ENCODE measurements at places on chromosomes 12 and 14.

- DNase-seq: peak; percentile 68
Measured at GRCh38 chr14:28406196-28406595, 360.4 kb upstream of the FOXG1 start.

DNA sequence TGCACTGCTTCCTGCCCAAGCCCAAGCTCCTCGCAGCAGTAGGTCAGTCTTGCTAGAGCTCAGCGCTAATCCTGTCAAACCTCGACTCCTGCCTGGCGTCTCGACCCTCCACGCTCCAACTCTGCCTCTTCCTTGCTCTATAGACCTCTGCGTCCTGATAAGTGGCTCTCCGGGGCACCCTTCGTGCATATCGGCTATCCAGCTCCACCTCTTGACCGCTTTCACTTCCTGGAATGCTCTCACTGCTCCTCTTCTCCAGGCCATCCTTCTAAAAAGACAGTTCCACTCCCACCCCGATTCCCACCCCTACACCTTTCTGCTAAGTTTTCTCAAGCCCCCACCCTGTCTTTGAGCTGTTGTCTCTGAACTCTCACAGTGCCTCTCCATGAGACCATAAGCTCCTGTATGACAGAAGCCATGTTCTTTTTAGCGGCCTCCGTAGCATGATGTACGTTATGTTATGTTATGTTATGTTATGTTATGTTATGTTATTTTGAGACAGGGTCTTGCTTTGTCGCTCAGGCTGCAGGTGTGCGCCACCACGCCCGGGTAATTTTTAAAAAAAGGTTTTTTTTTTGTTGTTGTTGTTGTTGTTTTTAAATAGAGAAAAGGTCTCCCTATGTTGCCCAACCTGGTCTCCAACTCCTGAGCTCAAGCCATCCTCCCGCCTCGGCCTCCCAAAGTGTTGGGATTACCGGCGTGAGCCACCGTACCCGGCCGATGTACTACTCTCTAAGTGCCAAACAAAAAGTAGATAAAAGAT, 601 bp downstream of the COX14 start:
- DNase-seq: no peak

DNA sequence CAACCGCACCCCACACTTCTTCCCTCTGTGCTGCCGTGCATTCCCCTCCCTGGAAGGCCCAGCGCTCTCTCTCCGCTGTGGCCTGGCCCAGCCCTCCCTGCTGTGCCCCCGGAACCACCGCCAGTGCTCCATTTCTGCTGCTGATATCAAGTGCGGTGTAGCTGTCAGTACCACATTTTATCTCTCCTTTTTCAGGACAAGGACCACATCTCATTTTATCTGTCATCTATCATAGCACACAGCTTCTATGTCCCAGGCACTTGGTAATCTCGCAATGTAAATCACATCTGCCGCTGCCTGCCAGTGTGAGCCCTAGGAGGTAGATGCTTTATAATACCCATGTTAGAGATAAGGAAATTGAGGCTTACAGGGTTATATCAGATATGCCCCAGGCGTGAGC, 18.3 kb downstream of the IL31 start:
- DNase-seq: no peak

DNA sequence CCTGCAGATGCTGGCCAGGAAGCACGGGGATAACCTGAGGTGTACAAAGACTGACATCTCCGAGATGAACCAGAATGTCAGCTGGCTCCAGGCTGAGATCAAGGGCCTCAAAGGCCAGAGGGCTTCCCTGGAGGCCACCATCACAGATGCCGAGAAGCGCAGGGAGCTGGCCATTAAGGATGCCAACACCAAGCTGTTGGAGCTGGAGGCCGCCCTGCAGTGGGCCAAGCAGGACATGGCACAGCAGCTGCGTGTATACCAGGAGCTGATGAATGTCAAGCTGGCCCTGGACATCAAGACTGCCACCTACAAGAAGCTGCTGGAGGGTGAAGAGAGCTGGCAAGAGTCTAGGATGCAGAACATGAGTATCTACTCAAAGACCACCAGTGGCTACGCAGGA, 380.0 kb upstream of the USP15 start:
- no peak for DNase-seq

- no peak for DNase-seq
Measured at GRCh38 chr12:68410018-68410660, 78.0 kb upstream of the MDM1 start.

DNA sequence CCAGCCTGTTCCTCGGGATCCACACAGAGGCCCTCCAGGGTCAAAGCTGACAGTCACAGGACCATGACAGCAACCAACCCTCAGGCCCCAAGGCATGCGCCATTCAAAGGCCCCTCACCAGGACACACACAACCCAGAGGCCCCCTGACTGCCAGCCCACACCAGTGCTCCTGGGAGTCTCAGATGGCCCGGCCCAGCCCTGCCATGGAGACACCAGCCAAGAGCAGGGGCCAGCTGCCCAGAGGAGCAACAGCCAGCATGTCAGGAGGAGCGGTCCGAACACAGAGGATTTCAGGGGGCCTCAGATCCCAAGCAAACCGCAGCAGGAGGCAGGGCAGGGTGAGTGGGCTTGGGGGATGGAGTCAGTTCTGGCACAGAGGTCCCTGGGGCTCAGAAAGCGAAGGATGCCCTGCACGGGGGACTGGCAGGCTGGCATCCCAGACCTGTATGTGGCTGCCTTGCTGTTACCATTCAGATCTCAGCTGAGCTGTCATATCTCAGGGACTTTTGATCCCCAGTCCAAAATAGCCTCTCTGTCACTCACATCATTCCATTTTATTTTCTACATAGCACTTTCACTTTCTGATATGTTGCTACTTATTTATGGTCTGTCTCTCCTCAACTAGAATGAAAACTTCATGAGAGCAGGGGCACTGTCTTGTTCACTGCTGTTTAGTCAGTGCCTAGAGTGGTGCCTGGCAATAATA, 4.8 kb downstream of the TMEM229B start:
- no peak for DNase-seq

DNA sequence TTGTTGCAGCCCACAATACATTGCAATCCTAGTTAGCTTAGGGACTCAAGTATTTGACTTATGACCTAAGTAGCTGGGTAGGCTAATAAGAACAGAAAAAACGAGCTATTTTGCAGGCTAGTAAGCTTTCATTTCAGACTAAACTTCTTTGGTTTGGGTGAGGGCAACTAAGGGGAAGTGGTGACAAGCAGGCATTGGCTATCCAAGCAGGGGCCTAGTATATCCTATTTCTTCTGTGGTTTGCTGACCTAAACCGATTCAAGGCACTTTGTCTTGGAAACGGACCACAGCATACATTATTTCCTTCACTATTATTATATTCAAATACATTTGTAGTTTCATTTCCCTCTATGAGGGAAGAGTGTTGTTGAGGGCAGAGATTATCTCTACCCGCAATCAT, 21.6 kb upstream of the SLC5A8 start:
- no peak for DNase-seq

GRCh38 chr12:46892887-46893286, 67.1 kb upstream of the SLC38A4 start:
- no peak for DNase-seq

DNA sequence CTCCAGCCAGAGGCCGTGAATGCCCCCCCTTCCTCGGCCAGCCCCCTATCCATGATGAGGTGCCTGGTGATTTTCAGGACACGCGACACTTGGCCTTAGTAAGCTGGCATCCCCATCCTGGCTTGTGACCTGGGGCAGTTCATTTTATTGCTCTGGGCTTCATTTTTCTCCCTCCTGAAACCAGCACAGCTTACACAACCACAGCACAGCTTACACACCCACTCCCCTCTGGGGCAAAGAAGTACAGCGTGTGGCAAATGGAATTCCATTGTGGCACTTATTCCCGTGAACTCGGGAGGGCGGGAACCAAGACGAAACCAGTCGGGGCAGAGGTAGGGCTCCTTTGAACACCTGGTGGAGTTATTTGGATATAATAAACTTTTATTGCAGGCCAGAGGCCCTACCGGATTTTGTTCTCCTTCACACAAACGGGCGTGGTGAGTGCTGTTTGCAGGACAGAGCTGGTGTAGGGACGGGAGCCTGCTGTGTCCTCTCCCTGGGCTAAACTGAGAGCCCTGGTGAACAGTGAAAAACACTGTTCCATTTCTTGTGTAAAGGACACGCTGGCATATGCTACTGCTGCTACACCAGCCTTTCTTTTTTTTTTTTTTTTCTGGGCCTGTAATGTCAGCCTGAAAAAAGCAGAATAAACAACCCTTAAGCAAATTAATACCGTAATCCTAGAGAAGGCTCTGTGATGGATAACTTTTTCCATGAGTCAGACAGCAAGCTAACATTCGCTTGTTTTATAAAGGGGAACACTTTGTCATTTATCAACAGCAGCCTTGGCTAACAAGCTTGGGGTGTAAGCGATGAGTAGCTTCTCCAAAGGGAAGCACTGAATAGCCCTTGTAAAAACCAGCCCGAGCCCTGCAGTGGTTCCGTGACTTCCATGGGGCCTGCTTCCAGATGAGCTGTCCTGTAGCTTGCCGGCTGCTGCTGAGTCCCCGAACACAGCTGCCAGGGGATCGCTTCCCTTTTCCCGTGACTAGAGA, 29.3 kb downstream of the CD9 start:
- no peak for DNase-seq

- no peak for DNase-seq
Measured at GRCh38 chr12:90519285-90519684, 435.7 kb downstream of the CCER1 start.

- no peak for DNase-seq
Measured at GRCh38 chr12:18907127-18907526, 169.2 kb downstream of the CAPZA3 start.

DNA sequence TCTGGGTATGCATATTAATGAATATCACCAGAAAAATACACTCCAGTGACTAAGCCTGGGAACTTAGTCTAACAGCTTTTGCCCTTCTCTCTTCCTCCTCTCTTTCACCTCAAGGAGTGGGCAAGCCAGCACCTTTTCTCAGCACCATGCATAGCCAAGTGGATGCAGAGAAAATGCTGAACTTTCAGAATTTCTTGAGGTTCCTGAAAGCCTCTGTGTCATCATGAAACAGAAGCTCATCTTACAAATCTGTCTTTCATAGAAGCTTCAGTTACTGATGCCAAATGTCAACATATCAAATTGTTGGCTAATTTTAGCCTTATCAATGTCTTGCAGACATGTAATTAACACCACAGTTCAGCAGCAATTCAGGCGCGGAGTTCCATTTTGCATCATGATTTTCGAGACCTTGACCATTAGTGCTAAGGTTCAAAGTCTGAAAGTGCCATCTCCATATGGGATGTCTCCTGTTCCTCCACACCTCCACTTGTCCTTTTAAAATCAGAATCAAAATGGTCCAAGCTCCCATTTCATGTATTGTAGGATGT, 51.1 kb upstream of the RPH3A start:
- no peak for DNase-seq

DNA sequence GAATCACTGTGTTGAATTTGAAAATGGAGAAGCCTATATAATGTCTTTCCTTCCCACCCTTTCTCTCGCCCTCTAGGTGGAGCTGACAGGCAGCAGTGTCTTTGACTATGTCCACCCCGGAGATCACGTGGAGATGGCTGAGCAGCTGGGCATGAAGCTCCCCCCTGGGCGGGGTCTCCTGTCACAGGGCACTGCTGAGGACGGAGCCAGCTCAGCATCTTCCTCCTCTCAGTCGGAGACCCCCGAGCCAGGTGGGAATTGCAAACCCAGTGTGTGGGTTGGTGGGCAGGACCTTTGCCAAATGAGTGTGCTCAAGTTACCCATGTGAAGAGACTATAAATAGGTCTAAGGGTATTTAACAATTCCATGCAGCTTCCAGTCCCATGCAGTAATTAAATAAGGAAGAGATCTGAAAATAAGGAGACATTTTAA, 274.7 kb downstream of the EGLN3 start:
- DNase-seq: peak; percentile 68

- no peak for DNase-seq
Measured at GRCh38 chr14:105702275-105702817, 176.0 kb downstream of the TMEM121 start.

DNA sequence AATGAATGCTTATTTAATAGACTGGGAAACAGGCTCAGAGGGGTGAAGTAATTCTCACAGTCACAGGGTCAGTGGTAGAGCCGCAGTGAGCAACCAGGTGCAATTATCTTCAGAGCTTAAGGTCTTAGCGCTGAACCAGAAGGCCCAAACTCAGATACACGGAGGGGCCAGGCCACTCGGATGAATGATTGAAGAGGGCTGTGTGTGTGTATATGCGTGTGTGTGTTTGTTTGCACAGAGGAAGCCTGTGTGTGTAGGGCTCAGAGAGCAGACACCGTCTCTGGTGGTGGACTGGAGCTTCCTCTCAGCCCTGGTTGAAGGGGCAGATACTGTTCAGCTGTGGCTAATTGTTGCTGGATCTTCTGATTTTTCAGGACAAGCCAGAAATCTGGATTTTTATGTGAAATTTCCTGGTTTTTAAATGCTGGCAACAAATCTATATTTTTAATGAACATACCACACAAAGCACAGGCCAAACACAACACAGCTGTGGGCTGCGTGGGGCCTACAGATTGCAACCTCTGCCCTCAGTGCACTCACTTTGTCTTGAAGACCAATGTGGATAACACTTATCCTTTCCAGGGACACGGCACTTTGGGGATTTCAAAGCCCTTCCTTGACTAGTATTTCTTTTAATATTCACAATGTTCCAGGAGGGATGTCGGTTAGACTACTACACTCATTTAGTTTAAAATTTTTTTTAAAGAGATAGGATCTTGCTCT, 94.5 kb upstream of the NRXN3 start:
- no peak for DNase-seq

- no peak for DNase-seq
Measured at GRCh38 chr12:29582677-29583272, 85.3 kb upstream of the OVCH1 start.

GRCh38 chr12:22858849-22859570, 234.0 kb downstream of the ETNK1 start:
- no peak for DNase-seq

GRCh38 chr12:3329361-3329760, 161.6 kb upstream of the PRMT8 start:
- DNase-seq: no peak

GRCh38 chr12:31303466-31303865, 22.5 kb downstream of the SINHCAF start:
- DNase-seq: no peak

All from NCI-H524 treated with DMSO at 0.1 percent for 48 hours (cell line).